ENCODE measurements at places on chromosomes 11 and 22.

DNA sequence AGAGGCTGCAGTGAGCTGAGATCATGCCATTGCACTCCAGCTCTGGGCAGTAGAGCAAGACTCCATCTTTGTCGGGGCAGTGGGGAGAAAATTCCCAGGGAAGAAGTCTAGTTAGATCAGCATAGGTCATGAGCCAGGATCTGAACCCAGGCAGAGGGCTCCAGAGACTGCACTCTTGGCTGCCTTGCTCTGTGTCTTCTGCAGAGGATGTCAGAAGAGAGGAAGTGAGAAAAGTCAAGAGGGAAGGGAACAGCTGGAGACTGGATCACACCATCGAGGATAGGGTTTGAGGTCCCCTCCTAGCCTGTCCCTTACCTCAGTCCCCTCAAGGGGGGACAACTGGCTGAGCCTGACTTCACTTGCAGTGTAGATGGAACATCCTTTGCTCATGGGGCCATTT, 5.8 kb downstream of the MYOD1 start:
- DNase-seq = no peak

- peak; percentile 12 for DNase-seq
Measured at GRCh38 chr11:123188508-123189165, 6.4 kb downstream of the CLMP start.

- DNase-seq = no peak
Measured at GRCh38 chr11:59669611-59670009, 773 bp upstream of the PATL1 start.

DNA sequence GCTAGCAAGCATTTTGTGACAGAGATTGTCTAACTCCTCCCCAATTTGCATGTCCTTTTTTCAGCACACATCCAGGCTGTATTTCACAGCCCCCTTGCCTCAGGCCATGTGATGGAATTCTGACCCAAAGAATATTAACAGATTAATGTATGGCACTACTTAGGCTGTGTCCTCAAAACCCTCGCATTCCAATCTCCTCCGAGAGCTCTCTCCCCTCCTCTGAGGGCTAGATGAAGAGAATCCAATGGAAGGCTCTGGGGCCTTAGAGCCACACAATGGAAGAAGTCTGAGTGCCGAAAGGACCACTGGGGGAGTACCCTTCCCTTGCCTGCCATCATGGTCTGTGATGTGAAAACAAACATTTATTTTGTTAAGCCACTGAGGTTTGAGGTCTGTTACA, 13.7 kb upstream of the NNMT start:
- no peak for DNase-seq

GRCh38 chr11:80727315-80727714, 1286.5 kb upstream of the TENM4 start:
- no peak for DNase-seq

GRCh38 chr11:46322759-46323158, 24.5 kb upstream of the DGKZ start:
- no peak for DNase-seq

- DNase-seq = no peak
Measured at GRCh38 chr11:456533-456932, 6.5 kb downstream of the PTDSS2 start.

DNA sequence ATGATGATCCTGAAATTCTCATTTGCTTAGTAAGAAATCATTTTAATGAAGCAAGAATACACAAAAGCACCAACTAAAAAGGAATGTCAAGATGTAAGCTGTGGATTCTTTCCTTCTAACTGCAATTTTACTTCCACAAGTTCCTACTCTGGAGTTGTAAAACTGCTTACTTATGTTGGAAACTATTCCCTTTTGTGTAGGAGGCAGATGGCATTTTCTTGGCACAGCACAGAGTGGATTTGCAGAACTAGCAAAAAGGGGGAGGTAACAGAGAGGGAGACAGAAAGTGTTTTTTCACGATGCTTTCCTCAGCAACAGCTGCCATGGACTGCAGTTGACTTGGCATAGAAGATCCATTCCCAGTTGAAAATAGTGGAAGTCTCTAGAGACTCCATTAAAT, 1112.0 kb upstream of the RAG2 start:
- no peak for DNase-seq

GRCh38 chr11:47378010-47378835, at the start of gene SPI1:
SPI1 (minus strand) TSS chr11:47378547; CDS start chr11:47378353, 194 bp downstream.
- DNase-seq = no peak

GRCh38 chr11:71115770-71116692, 136.3 kb downstream of the SHANK2 start:
- no peak for DNase-seq

- no peak for DNase-seq
Measured at GRCh38 chr11:114924042-114924441, 245.7 kb downstream of the NXPE2 start.

DNA sequence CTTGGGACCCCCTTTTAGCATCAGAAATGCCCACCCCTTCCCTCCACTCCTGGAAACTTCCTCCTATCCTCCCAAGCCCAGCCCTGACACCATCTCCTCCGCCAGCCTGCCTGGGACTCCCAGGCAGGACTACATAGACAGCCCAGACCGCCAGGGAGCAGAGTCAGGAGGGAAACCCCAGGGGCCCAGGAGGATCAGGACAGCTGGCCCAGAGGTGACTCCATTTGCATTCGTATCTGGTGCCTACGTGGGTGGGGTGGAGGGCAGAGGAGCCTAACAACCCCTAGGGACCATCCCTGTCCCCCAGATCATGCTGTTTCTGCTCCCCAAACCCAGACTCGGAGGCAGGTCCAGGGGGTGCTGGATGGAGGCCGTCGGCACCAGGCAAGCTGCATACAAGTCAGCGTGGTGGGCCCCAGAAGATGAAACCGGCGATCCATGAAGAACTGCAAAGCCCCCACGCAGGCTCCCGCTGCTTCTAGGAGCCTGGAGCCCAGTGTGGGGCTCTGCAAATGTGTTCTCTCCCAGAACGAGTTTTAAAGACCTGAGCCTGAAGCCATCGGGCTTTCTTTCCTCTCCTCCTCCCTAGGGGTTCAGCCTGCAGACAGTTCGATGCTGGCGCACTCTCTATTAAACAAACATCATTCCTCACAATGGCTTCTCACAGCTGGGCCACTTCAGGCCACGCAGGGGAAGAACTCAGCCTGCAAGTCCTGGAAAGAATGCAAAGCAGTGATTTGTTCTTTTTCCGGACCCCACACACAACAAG, 1506.8 kb downstream of the BRD1 start:
- no peak for DNase-seq

GRCh38 chr11:101277036-101277435, 147.4 kb upstream of the PGR start:
- no peak for DNase-seq

DNA sequence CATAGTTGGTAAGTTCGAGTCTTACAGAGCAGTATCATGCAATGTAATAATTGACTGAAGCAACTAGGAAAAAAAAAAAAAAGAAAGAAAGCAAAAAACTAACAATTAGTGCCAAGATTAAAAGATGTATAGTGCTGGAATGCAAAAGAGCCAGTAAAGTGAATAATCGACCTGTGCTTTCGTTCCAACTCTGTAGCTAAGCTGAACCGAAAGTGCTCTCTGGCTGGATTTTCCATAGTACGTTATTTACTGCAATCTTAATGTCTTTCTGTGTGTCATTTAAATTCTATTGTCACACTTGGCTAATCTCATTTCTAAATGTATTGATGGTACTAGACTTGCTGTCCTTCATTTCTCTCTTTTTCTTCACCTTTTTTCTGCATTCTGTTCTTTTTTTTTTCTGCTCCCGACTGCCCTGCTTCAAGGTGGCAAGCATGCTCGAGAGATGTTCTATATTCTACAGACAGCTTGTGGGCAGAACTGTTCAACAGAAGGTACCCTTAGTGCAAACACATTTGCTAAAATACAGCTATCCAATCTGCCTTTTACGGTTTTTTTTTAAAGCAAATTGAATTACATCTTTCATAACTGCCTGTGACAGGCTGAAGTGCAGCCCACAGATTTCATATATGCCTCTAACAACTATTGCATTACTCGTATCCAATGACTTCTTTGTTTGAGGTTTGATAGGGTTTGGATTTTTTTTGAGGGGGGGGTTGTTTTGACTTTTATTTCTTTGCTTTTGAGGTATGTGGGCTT, 204.2 kb upstream of the MTNR1B start:
- no peak for DNase-seq

DNA sequence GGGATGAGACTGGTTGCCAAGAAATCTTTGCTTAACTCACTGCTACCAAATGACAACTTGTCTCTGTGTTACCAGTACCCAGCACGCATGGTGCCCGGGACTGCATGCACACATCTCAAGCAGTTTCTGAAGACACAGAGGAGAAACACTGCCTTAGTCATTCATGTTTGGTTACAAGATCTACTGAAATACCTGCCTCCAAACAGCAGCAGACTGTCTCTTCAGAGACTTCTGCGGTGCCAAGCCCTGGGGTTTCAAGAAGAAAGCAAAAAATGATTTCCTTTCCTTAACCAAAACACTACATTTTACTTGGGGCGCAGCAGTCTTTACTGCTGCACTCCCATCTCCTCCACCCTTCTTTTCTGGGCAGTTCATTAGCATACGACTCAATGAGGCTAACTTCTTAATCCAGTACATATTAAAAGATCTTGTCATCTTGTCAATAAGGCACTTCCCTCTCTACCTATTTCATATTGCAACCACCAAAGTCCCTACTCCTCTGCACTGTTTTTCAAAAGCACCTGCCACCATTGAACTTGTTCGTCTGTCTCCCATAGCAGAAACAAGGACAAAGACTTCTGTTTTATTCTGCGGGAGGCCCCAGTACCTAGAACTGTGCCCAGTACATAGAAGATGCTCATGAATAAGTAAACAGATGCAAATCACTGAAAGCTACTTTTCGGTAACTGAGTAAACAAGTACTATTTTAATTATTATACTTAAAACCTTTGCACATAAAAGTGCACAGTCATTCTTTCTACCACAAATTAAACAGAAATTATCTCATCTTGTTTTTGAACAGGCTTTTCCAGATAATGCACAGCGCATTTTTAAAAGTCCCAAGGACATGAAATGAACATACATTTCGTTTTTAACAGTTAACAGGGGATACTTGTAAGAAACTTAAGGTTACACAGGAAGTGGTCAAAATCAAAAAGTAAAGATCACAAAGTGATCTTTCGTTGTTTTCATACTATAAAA, 4.0 kb downstream of the NAP1L4 start:
- peak; percentile 8 for DNase-seq

DNA sequence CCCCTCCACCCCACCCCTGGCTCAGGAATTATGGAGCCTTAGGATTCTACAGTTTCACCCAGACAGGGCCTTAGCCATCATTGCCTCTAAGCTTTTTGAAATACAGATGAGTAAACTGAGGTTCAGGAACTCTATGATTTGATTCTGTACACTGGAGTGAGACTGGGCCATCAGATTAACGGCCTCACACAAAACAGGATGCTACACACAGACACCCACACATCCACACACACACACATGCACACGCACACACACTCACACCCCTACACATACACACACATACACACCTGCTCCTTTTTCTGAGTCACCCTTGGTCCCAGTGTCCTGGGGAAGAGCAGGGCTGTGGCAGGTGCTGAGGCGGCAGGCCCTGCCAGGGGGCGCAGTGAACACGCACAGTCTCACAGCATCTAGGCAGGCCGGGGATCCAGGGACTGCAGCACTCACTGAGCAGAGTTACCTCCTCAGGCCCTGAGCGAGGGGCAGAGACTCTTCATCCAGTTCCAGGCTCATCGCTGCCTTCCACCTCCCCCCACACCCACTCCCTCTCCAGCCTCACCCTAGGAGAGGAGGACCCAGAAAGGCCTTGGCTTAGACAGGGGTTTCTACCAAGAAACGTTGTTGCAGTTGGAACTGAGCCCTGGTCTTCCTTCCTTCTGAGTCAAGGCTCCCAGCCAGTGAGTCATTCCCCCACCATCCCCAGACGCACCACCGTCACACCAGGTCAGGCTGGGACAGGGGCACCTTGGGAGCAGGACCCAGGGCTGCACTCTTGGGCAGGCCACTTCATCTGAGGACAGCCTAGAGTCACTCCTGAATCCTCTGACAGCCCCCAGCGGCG, 89.8 kb upstream of the PARVA start:
- peak; percentile 93 for DNase-seq

DNA sequence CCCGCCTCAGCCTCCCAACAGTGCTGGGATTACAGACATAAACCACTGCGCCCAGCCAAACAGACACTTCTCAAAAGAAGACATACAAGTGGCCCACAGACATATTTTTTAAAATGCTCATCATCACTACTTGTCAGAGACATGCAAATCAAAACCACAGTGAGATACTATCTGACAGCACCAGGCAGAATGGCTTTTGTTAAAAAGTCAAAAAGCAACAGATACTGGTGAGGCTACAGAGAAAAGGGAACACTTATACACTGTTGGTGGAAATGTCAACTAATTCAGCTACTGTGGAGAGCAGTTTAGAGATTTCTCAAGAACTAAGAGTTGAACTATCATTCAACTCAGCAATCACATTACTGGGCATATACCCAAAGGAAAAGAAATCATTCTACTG, 67.0 kb downstream of the ARHGAP20 start:
- no peak for DNase-seq

DNA sequence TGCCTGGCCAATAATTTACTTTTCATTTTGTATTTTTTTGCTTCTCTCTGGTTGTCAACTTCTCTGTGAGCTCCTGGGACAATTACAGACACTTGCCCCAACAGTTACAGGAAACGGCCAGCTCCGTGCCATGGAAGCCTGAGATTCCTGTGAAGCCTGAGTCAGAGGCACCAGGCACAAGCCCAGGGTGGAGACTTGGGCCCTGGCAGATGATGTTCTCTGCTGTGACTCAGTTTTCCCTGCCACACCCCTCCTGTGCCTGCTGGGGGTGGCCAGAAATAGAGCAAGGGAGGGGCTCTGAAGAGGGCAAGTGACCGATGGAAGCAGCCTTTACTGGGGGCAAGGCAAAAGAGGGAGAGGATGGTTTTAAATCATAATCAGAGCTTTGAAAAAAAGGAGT, 4.9 kb downstream of the ATP5MGL start:
- DNase-seq = peak; percentile 93

DNA sequence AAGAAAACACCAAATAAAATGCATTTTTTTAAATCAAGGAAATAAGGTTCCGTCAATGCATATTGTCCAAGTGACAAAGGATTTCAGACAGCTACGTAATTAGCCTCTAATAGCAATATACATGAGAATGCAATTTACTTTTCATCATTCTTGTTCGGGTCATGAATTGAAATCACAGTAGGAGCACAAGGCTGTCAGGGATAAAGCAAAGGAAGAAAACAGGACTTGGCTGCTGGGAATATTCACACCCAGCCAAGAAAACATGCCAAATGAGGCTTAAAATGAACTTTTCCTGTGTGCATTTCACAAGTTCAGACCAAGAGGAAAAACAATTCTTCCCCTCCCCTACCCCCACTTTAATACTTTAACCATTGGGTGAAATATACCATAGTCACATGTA, 188.6 kb downstream of the CWF19L2 start:
- no peak for DNase-seq

- peak; percentile 99 for DNase-seq
Measured at GRCh38 chr11:2992234-2992996, at the start of gene NAP1L4. NAP1L4 (minus strand) TSS chr11:2992329; CDS start chr11:2979220, 13,109 bp downstream.

GRCh38 chr11:129373489-129373953, 2.1 kb upstream of the BARX2 start:
- DNase-seq = no peak

All from dermis blood vessel endothelial cell (primary cell).